Stimulated activated CD4-positive, alpha-beta T cell treated with anti-CD3 and anti-CD28 coated beads, Interleukin-2, amount 100 ng/mL, for 24 hours (primary cell): ENCODE measurements at places on chromosomes 2 and 18.

DNA sequence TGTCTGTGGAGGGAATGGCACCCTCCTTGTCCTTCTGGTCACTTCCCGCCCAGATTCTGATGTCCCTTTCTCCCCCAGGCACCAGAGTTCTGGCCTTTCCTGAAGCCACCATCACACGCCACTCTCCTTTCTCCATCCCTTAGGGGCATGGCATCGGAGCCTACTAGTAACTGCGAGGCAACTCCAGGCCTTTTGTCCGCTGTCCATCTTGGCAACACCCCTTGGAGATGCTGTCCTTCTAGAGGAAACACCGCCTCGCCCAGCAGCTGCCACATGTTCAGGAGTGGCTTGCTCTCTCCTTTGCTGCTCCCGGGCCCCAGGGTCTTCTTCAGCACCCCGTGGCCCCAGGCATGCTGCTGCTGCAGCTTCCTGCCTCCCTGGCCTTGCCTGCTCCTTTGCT lies 267.0 kb downstream of the SRBD1 start:
- DNase-seq, result no peak

GRCh38 chr18:3150274-3150673 lies 69.5 kb downstream of the MYOM1 start:
- DNase-seq, result no peak

- DNase-seq, result no peak
Observed at GRCh38 chr2:32835148-32835547, 111.6 kb upstream of the LTBP1 start.

GRCh38 chr2:42369532-42370229 lies 8.7 kb upstream of the COX7A2L start:
- no peak for DNase-seq

DNA sequence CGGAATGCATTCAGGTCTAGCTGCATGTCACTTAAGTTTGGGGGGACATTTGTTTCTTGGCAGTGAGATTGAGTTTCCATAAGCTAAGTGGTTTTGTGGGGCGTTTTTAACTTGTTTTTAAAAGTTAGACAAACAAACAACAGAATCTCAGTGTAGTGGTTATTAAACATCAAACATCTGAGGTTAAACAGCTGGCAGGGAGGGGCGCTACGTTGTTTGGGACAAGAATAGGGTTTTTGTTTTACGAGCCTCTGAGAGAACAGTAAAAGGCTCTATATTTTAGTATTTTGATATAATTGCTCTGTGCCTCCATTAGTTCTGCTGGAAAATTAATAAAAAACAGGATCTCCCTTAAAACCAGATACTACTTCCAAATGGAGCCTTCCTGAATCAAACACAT lies 41.6 kb upstream of the TMEM177 start:
- no peak for DNase-seq

GRCh38 chr2:174750923-174751441 lies 13.3 kb downstream of the CHRNA1 start:
- peak; percentile 49 for DNase-seq

DNA sequence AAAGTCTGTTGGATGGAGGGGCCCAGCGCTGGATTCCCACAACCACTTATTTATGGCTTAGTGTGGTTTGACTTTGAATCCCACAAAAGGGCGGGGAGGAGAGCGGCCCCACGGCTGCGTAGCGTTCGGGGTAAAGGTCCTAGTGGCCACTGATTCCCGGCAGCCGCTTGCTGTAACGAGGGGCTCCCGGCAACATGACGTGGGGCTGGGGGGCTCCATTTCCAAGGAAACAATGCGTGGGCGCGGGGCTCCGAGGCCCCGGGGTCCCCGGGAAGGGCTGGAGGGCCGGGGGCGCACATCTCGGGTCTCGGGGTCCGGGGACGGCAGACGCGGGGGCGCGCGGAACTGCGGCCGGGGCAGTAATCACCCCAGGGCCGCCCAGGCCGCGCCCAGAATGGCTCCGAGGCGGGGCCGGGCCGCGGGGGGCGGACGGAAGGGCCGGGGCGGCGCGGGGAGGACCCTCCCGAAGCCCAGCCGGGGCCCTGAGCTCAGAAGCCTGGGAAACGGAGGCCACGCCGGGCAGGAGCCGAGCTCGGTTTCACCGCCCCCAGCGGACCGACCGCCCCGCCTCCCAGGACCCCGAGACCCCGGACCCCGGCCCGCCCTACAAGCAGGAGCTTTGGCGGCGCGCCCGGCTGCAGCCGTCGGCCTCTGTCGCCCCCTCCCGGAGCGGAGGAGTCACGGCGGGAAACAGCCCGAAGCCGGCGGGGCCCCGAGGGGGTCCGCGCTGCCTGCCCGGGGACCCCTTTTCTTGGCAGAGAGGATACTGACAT lies 11.9 kb upstream of the MLPH start:
- peak; percentile 79 for DNase-seq

DNA sequence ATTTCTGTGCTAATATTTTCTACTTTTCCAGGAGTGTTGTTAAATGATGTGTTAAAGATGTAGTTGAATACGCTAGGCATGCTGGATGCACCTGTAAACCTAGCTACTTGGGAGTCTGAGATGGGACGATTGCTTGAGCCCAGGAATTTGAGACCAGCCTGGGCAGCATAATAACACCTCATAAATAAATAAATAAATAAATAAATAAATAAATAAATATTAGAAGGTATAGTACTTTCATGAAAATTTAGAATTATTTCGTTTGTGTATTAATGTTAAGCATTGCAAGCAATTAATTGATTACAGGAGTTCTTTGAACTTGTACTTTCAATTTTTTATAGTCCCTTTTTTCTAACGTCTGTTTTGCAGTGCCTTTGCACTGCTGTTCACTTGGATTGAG lies 137.2 kb downstream of the ATP9B start:
- DNase-seq, result no peak

DNA sequence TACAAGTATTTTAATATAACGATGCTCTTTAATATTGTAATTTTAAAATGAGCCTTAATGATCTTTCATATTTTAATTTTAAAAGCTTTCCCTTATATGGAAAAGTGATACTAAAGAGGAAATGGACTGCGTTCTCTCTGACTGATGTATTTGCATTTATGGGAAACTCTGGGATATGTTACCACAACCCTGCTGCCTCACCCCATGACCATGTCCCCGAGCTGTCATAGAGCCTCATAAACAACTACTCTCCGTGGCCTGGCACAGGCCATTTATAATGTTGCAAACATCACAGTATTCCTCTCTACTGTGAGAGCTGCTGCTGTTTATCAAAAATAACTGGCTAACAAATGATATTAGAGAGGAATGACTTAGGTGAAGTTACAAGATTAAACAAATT lies 75.8 kb upstream of the SEC11C start:
- no peak for DNase-seq

DNA sequence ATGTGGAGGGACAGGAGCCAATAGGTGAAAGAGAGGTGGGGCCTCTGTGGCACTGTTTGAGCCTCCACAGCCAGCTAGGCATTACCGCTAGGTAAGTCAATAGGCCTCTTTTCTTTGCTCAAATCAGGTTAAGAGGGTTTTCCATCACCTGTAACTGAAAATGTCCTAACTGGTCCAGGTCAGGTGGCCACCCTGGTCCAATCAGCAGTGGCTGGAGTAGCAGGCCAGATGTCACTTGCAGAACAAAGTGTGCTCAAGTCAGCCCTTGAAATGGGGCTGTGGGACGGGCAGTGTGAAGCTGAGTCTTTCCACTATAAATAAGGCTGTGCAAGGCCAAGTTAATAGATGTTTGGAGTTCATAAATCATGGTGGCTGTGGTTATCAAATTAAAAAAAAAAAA lies 20.9 kb downstream of the FBXO36 start:
- no peak for DNase-seq

- DNase-seq, result no peak
Observed at GRCh38 chr2:163505281-163505680, 230.5 kb downstream of the FIGN start.

DNA sequence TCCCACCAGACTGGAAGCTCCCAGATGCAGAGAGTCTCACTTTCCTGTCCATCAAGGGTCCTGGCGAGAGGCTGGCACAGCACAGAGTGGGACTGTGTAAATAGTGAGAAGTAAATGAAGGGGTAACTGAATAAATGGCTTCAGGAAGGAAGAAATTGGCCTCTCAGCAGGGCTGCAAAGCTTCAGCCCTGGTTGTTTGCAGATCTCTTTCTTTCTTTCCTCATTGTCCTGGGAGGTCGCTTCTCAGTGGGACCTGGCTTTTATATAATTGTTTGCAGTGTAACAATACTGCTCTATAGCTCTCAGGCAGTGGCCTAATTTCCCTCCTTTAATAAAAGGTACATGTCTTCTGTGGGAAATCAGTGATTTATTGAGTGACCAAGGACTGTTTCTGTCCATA lies 74.9 kb upstream of the GPR45 start:
- DNase-seq, result no peak

DNA sequence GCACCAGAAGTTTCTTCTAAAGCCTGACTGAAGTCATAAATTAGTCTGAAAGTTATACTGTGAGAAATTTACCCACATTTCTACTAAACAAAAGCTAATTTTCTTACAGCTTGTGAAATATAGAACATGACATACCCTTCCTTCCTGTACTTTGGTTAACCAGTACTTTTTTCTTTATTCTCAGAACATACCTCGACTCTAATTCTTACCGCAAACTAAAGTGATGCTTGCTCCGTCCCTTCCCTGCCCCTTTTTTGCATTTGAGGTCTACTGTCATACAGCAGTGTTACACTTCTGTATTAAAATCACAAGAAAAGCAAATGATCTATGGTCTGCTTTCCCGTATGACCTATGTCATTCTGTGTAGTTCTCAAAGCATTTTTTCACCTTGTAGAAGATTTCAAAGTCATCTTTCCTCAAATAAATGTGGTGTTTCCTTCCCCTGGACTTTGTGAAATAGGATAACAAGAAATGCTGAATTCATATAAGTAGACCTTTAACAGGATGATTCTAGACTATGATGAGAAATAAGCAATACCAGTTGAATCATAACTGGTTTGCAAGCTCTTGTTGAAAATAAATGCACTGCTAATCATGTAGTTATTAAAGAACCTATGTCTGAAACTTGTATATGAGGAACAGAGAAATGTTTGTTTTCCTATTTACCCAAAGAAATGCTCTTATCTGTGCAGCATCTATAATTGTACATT lies 30.4 kb downstream of the CYTIP start:
- DNase-seq, result peak; percentile 56

DNA sequence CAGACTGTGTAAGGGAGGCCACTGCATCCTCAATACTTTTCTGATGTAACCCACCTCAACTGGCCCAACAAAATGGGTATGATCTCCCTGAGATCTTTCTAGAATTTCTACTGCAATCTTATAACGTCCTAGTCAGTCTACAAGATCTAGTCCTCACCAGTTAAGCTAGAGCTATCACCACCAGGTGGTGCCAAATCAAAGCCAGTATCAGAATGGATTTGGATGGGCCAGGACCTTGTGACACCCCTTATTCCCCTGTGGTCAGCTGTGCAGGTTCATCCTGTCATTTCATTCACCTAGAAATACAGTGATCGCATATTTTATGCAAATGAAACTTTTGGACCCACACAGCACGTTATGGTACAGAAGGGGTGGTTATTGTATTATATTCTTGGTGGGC lies 90.3 kb downstream of the OLA1 start:
- DNase-seq, result no peak

- no peak for DNase-seq
Observed at GRCh38 chr2:65409045-65409444, 23.4 kb downstream of the SPRED2 start.

- DNase-seq, result no peak
Observed at GRCh38 chr2:23385748-23386338, 864 bp downstream of the KLHL29 start.

DNA sequence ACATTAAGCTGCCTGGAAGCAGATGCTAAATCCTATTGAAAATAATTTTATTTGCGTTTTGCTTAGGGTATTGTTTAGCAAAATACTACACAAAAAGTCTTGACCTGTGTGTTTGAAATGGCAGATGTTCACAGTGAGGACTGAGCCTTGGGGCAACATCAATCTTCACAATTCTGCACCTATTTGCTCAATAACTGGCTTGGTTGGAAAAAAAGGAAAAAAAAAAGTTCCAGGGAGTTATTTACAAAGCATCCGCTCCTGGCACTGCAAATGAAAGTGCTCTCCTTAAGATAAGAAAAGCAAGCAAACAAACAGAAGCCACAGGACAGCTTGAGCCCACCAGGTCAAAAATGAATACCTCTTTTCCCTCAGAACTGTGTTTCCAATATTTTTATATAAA lies 77.7 kb downstream of the MAP2 start:
- DNase-seq, result no peak

DNA sequence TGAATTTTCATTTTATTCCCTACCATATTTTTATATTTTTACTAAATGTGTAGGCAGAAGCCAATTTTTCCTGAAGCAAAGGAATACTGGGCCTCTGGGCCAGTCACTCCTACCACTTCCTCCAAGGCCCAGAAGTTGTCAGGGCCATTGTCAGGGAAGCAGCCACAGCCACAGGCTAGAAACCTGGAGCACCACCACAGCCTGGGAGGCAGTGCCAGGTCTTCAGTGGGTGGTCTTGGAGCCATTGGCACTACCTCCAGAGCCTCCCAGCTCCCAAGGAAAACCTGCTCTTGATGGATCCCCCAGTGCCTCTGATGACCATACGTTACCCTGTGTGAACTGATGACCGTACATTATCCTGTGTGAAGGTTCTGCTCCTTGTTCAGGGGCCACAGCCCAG lies 135.6 kb upstream of the SP5 start:
- DNase-seq, result no peak

DNA sequence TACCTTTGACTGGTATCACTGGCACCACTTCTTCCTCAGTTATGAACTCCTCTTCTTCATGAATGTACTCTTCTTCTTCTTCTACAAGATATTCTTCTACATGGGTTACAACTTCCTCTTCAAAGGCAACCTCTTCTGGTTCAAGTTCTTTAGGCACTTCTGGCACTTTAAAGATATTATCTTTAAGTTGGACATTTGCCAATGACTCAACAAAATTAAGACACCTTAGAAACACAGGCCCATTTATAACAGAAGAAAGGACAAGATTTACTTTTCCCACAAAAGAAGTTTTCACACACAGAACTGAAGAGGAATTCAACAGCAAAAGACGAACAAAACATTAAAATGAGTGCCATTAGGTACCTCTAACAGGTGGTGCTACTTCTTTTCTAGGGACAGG lies 127.3 kb downstream of the TTN start:
- DNase-seq, result no peak

DNA sequence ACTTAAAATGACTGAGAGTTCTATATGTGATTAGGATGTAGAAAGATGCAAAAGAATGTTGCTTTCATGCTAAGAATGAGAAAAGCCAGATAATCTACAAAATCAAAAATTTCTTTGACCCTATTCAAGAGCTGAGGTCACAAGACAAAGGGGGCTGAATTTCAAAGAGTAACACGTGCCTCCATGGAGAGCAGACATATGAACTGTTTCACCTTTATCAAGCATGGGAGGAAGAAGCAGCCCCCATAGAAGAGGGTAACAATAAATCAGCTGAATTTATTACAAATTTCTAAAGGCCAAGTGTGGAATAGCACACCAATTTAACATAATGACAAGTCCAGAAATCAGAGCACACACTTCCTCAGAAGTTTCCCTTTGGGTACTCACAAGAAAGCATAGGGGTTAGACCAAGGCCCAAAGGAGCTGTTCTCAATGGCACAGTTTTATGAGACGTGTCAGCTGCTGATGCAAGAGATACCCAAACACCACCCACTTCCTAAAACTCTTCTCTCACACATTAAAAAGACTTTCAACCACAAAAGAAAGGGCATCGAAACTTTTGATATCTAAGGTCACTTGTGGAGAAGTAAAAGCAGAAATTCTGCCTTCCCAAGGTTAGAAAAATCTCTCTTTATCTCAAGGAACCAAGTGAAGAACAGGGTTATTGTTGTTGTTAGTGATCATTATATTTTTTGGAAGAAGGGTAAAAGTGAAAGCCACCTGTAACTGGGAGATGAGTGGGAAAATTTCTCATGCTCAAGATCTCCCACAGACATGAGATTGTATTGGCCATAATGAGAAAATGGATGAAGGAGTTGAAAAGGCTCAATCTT lies 950.1 kb downstream of the TRIB2 start:
- DNase-seq, result no peak
